Globus pallidus (tissue), 1 donor: ENCODE measurements at places on chromosomes 1 and 21.

- DNase-seq: no peak
Observed at GRCh38 chr1:206081856-206082255, 28.9 kb downstream of the RHEX start.

- no peak for DNase-seq
Observed at GRCh38 chr1:204134103-204134502, 17.7 kb downstream of the ETNK2 start.

- no peak for DNase-seq
Observed at GRCh38 chr1:229266274-229266673, 4.6 kb upstream of the RAB4A start.

- DNase-seq: no peak
Observed at GRCh38 chr1:150060260-150060659, 7.3 kb upstream of the VPS45 start.

DNA sequence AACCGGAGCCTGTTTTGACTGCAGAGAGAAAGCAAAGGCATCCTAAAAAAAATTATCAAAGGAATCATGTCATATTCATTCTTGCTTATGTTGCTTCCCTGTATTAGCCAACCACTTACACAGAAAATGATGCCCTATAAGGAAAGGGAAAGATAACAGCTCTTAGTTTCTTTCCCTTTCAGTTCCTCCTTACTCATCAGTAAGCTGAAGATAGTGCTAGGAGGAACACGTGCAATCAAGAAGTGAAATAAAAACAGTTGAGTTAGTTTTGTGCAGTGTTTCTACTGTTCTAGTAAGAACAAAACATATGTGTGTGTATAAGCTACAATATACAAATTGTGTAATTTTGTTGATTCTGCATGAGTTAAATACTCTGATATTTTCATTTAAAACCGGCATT lies 45.3 kb upstream of the MTF2 start:
- DNase-seq: peak; percentile 6
